ENCODE measurements at places on chromosomes 4 and X.
A peak's percentile ranks its signal among the peaks of the same experiment; 100 is the strongest.

GRCh38 chr4:169720529-169720928, 37.2 kb downstream of the HPF1 start:
- no peak for DNase-seq

DNA sequence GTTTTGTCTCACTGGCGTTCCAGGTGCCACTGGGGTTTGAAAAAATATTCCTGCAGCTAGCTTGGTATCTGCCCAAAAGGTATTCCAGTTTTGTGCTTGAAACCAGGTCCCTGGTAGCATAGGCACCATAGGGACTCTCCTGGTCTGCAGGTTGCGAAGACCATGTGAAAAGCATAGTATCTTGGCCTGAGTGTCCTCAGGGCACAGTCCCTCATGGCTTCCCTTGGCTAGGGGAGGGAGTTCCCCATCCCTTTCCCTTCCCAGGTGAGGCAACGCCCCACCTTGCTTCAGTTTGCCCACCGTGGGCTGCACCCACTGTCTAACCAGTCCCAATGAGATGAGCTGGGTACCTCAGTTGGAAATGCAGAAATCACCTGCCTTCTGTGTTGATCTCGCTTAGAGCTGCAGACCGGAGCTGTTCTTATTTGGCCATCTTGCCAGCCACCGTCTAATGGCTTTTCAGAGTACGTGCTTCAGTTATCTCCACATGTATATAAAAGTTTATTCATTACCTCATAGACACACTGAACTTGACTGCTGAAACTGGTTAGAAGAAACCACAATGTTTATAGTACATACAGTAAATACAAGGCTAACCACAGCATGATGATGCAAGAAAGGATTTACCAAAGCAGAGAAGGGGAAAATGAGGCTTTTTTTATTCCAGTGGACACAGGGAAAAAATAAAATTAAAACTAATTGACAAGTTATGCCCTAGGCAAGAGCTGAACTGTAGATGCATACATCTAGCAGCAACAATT, 10.6 kb downstream of the PBDC1 start:
- no peak for DNase-seq

DNA sequence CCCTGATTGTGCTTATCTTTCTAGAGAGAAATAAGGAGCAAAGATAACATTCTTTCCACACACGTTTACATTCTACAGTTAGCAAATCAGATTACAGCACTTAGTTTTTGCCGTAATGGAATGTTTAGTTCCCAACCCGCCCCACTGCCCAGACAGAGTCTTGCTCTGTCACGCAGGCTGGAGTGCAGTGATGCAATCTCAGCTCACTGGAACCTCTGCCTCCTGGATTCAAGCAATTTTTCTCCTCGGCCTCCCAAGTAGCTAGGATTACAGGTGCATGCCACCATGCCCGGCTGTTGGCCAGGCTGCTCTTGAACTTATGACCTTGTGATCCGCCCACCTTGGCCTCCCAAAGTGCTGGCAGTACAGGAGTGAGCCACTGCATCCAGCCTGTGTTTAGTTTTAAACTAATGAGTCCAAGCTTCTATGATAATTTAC, 8.4 kb upstream of the PRPS1 start:
- no peak for DNase-seq

GRCh38 chrX:41875142-41875541, 48.2 kb downstream of the CASK start:
- DNase-seq: no peak

- DNase-seq: no peak
These were observed 44.7 kb downstream of the MAML3 start for GRCh38 chr4:140109292-140109691.

DNA sequence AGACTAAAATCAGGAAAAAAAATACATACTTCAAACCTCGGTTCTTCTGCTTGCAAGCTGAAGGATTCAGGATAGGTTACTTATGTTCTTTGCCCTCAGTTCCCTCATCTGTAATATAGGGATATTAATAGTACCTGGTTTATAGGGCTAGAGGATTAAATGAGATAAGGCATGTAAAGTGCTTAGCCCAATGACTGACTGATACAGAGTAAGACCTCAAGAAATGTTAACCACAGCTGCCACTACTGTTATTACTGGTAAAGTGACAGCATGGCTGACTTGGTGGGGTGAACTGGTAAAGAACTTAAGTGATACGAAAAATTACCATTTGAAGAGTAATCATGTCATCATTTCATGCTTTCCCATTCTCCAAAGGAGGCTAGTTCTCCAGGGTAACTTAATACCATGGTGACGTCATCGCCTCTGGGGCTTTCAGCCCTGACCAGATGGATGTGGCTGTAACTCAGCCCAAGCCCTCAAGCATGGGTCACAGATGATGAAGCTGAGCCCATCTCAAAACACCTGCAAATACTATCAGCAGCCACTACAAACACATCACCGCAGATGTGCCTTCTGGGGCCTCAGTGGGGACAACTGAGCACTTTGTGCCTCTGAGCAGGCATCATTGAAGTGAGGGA, 44.5 kb upstream of the SCML1 start:
- no peak for DNase-seq

GRCh38 chr4:87046121-87046551, 111.3 kb downstream of the AFF1 start:
- no peak for DNase-seq

DNA sequence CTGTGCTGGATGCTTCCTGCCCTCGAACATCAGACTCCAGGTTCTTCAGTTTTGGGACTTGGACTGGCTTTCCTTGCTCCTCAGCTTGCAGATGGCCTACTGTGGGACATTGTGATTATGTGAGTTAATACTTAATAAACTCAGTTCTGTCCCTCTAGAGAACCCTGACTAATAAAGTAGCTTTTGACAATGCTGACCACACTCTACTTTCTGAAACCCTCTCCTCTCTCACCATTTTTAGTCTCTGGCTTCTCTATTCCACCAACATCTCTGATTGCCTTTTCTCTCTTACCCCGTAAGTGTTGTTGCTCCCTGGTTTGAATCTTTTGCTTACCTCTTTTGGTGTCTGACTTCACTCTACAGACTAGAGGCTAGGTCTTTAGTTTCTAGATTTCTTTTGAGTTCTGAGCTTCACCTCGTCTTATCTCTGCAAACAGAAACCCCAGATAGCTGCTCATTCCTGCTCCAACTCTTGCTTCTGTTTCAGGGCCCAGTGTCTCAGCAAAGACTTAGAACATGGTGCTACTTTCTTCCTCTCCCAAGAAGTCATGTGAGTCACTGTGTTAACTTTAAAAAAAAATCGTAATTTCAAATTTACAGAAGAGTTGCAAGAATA, 11.4 kb downstream of the TMSB4X start:
- no peak for DNase-seq

- no peak for DNase-seq
These were observed 2.3 kb downstream of the DUSP9 start for GRCh38 chrX:153649178-153649914.

DNA sequence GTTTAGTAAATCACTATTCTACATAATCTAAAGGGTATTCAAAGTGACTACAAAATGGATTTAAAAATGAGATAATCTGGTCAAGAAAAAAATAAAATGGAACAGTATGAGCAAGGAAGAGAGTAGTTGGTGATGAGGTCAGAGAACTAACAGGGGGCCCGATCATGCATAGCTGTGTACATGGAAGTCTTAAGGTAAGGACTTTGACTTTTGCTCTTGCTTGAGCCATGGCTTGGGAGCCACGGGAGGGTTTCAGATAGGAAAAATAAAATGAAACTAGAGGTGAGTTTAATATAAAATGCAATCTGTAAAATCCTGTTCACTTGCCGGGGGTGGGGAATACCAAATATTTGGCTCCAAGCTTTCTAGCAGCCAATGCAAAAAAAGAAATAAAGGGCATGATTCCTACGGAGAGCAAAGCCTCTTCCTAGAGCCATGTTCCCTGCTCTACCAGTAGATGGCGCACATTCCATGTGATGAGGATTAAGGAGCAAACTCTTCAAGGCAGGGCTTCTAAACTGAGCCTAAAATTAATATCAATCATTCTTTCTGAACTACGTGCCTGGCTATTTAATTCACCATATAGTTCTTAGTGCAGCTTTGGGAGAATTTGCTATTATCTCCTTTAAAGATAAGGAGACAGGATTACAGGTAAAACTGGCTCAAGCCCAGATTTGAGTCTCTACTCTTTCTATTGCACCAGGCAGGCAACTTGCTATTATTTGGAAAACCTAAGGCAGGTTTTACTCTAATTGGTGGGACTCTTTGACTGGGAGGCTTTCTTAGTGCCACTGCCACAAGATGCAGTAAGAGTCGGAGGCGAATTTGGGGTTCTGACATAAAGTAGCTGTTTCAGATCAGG, 6.8 kb upstream of the CLCN5 start:
- DNase-seq: no peak

- DNase-seq: no peak
These were observed 176.8 kb upstream of the DCAF12L2 start for GRCh38 chrX:126342859-126343258.

GRCh38 chr4:84547211-84547610, 35.7 kb upstream of the CDS1 start:
- DNase-seq: no peak

GRCh38 chrX:68827848-68828624, 785 bp upstream of the EFNB1 start:
- DNase-seq: no peak

DNA sequence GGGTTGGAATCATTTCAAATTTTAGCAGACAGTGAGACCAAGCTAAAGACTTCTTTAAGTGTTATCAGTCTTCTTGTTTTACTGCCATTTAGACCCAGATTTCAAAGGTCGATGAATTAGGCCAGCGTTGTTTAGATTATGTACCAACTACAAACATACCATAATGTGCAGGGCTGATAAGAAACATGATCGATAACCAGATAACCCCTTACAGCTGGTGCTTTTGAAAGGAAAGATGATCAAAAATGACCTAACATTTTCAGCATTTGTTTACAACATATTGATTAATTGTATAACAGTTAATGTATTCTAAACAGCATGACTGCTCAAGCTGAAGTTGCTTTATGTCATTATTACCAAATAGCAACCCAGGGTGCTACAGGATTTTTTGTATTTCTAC, 400.4 kb upstream of the FAM241A start:
- DNase-seq: no peak

DNA sequence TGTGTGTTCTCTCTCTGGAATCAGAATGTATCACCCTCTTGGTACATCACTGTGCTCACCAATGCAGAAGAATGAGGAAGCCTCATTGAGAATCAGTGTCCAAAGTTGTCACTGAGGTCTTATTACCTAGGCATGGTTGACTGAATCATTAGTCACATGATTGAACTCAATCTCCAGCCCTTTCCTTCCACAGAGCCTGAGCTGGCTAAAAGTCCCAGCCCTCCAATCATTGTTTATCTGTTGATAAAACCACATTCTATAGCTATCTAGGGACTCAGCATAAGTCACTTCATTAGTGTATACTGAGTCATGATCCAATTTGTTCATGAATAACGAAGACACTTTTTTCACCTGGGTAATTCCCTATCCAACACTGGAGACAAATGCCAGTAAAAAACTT, 396.8 kb downstream of the TRAM1L1 start:
- DNase-seq: no peak

GRCh38 chr4:42078184-42078801, 74.2 kb downstream of the BEND4 start:
- DNase-seq: peak; percentile 20

GRCh38 chr4:156545003-156545785, 426.4 kb downstream of the PDGFC start:
- no peak for DNase-seq

DNA sequence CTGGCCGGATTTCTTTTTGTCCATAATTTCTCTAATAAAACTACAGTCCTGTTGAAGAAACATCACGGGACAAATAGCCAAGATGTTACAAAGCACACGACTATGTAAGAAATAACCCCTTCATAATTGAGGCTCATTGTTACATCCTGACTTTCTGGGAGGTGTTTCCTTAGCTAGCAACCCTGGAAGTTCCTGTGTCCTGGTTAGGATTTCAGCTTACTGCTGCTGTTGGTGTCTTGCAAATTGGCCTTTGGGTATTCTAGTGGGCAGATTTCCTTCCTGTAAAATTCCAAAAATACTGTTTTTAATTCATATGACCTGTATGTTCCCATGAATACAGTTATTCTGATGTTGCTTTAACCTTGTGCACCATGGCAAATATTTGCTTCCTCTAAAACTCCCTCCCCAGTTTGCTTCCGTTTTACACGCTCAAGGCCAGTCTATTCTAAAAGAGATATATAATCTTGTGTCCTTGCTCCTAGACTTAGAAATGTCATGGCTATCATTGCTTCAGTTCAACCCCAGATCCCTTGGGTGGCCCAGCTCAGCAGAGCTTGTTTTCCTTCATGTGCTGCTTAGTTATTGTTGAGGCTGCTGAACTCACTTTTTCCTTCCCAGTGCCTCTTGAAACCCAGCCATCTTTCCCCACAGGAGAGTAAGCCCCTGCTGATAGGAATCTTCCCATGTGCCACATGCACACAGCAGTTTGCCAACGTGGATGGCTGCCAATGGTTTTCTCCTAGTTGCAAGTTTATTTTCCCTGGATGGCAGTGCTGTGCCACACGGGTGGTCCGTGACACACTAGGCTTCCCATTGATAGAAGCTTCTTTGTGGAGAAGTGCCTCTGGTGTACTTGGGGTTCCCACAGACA, 75.8 kb downstream of the TSPAN7 start:
- DNase-seq: no peak

DNA sequence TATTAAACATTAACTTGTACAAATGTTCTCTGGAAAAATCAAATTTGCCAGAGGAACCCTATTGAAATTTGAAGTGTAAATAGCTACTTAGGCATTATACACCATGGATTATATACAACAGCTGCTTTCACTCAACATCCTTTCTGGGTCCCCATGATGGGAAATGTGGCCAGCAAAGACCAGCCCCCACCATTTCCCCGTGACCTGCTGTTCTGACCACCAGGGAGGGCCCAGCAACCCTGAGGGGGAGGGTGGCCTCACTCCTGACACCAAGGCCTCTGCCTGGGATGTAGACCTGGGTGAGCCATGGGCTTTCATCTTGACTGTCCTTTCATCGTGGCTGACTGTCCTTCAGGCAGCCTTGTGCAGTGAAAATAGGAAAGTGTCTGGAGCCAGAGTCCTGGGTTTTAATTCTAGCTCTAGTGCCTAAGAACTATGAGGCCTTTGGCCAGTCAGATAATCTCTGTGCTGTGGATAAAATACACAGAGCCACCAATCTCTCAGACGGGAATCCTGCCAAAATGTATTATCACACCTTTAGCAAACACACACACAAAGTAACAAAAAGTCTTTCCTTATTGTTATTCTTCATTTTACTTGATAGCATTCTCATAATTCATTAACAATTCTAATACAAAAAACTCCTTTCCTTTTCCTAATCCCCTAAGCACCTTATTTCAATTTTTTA, 45.1 kb downstream of the NR3C2 start:
- no peak for DNase-seq

- DNase-seq: no peak
These were observed 3.8 kb upstream of the MMGT1 start for GRCh38 chrX:135977611-135978010.

GRCh38 chr4:73450398-73451004, 14.5 kb downstream of the AFP start:
- DNase-seq: no peak

DNA sequence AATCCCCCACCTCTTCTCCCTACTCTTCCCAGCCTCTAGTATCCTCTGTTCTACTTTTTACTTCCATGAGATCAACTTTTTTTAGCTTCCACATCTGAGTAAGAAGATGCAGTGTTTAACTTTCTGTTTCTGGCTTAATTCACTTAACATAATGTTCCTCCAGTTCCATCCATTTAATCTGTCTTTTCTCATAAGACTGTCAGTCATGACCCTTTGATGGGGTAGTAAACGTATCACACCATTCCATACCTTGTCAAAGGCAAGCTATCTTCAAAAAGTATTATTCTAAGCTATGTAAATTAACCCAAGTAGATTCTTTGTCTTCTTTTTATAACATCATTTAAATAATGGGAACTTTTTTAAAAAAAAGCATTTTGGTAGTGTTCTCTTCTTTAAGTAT, 15.0 kb upstream of the GBA3 start:
- no peak for DNase-seq
